NCI-H1105 treated with DMSO at 0.1 percent for 48 hours (cell line): ENCODE measurements at places on chromosomes 3 and 15.

- DNase-seq: no peak
Observed at GRCh38 chr15:73233623-73234022, 135.1 kb downstream of the HCN4 start.

- DNase-seq: no peak
Observed at GRCh38 chr3:14640157-14640562, 11.4 kb upstream of the CCDC174 start.

- DNase-seq: peak; percentile 93
Observed at GRCh38 chr3:193240850-193241706, at the start of gene PLAAT1. PLAAT1 (plus strand) TSS chr3:193241222; CDS start chr3:193255651, 14,429 bp downstream.

GRCh38 chr3:57080171-57080570, 19.7 kb downstream of the SPATA12 start:
- DNase-seq: no peak

DNA sequence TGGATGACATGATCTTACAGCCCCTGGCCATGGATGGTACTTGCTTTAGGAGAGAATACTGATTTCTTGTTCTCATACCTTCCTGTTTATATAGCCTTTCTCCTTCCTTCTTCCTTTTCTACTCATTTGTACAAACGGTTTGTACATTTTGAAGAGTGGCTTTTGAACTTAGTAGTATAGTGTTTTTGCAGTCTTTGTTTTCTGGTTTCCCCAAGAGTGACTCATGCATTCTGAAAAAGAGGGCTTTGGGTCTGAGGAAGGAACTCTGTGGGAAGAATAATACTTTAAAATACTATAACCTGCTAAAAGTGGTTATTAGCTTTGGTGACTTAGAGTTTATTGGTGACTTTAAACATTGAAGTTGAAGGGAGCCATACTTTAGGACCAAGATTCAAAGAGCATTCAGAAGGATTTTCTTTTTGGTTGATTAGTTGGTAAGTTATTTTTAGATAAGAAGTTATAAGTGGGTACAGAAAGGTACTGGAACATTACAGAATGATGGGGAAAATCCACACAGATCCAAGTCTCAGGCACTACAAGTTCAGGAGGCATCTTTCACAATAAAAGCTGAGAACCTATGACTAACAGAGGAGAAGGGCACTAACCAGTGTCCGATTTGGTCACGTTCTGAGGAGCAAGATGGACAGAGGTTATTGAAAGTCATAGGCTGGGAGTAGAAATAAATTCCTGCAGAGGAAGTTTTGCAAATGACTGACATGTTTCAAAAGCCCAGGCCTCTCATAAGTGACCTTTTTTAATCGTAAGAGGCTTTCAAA, 369.6 kb upstream of the AZI2 start:
- DNase-seq: no peak

- DNase-seq: no peak
Observed at GRCh38 chr3:9037144-9037711, 74.0 kb upstream of the RAD18 start.

DNA sequence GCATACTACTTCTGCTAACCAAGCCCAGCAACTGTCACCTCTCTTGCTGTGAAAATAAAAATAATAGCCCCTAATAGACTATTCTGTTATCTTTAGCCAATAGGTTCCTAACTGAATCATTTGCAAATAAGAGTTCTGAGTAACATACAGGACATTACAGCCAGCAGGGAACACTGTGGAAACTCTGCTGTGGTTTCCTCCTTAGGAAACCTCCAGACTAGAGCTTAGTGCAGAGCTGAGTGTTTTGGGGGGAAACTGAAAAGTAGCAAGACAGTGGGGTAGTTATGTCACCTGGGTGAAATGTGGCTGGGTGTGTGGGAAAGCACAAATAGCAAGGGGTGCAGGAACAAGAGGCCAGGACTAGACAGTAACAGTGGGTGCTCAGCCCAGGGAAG, 32.4 kb downstream of the DZIP1L start:
- DNase-seq: no peak

DNA sequence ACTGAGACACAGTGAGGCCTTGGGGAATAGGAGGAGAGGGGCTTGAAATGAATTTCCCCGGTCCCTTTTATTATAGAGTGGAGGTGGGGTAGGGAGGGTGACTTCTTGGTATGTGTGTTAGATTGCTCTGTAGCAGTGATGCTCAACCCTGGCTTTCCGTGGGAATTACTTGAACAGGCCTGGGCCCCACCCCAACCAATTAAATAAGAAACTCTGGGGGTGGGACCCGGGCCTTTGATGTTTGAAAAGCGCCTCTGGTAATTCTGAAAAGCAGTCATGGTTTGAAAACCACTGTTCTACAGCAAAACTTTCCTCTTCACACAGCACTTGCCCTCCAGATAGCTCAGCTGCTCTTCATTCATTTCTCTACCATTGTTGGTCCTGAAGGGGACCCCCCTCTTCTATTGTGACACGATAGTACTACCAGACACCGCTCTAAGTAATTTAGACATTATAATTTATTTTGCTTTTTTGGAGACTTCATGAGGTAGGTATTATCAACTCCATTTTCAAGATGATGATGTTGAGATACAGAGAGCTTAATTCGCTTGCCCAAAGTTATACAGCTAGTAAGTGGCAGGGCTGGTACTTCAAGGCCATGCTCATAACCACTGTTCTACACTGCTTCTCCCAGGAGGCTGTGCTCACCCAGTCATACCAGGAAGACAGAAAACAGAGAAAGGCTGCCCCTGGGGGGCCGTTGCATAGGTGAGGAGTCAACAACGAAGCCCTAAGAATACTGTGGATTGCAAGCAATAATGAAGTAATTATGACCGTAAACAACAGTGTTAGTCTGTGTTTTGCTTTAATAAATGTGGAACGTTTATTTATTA, 176.2 kb downstream of the PEX5L start:
- no peak for DNase-seq

GRCh38 chr3:119809249-119810017, 27.5 kb downstream of the NR1I2 start:
- no peak for DNase-seq

GRCh38 chr3:161700998-161701397, 204.4 kb downstream of the OTOL1 start:
- peak; percentile 48 for DNase-seq

DNA sequence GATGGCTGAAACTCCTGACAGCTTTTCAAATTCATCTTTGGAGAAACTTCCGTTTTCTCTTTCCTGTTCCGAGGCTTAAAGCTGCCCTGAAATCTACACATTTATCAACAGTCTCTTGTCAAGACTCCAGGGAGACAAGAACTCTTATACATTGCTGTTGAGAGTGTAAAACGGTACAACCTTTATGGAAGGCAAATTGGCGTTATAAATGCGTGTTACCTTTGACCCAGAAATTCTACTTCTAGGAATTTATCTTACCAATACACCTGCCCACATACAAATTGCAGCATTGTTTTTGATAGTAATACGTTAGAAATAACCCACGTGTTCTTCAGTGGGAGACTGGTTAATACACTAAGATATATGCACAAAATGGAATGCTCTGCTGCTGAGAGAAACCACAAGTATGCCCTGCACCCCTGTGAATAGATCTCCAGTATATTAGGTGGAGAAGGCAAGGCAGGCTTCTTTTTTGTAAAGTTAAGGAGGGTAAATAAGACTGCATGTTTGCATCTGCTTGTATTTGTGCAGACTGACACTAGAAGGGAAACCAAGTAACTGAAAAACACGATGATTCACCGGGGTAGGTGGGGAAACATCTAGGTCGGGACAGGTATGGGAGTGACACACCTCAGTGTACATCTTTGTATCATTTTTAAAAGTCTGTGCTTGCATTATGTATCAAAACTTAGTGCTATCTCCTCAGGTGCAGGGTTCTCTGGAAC, 97.5 kb downstream of the IGF1R start:
- no peak for DNase-seq

DNA sequence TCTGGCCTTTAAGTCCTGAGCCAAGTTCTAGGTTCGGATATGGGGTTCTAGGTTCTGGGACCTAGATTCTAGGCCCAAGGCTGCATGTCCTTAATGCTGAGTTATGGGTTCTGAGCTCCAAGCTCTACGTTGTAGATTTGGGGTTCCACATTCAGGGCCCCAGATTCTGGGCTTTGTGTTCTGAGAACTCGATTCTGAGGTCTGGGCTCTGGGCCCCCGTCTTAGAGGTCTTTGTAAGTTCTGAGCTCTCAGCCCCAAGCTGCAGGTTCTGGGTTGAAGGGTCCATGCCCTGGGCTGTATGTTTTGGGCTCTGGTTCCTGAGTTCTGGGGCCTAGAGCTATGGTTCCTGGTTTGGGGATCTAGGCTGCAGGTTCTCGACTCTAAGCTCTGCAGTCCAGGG, 10.0 kb upstream of the DNAJB8 start:
- DNase-seq: no peak

- no peak for DNase-seq
Observed at GRCh38 chr3:62965311-62965710, 90.1 kb upstream of the CADPS start.

- peak; percentile 40 for DNase-seq
Observed at GRCh38 chr3:88219138-88219792, 69.5 kb downstream of the C3orf38 start.

GRCh38 chr15:77361456-77361855, 58.4 kb downstream of the PEAK1 start:
- DNase-seq: no peak

GRCh38 chr3:129687586-129688125, 81.2 kb upstream of the PLXND1 start:
- DNase-seq: no peak

- peak; percentile 93 for DNase-seq
Observed at GRCh38 chr3:169286992-169287391, 376.5 kb downstream of the MECOM start.

DNA sequence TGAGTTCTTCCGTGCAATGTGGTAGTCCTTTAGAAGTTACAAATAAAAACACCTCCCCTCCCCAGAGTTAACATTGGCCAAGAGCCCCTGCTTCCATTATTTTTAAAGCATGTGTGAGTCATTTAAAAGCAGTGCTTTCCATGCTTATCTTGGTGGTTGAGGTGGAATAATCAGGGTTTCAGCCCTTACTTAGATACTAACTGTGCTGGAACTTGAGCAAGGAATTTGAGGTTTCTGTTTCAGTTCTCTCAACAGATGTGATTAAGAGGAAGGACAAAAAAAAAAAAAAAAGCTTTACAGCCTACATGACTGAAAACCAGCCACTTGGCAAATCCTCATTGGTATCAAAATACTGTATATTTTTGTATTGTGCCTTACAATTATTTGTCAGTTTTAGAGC, 64.5 kb downstream of the CGNL1 start:
- no peak for DNase-seq

DNA sequence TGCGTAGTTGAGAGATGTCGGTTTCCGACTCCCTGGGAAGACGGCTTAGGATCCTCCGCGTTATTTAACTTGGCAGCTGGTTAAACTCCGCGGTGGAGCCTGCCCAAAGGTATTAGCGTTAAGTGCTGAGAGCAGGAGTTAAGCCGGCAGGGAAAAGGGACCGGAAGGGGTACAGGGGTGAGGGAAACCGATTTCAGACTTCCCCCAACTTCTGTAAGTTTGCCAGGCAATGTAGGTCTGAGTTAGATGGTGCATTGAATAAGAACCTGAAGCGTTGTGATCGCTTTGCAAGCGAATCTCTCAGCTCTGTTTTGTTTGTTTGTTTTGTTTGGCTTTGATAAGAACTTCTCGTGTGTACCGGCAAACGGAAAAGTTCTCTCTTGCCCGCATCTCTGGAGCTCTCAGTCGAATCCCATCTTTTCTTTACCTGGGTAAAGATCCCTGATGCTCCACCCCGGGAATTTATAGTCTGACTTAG, 6.0 kb upstream of the FEZF2 start:
- peak; percentile 0 for DNase-seq

DNA sequence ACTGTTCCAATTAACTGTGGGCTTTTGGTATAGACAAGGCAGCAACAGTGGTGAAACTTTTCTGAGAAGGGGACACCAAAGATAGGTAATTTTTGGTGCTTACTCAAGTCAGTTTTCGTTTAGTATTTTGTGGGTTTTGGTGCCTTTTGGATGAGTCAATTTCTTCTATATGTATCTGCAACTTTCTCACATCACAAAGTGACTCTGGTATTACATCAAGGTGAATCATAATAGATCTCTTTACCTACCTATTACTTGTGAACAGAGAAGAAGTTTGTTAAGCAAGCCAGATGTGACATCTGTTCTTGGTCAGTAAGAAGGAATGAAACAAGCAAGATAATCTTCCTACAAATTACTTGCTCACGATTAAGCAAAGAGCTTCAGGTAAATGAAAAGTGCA, 732.4 kb upstream of the DPPA4 start:
- DNase-seq: no peak

DNA sequence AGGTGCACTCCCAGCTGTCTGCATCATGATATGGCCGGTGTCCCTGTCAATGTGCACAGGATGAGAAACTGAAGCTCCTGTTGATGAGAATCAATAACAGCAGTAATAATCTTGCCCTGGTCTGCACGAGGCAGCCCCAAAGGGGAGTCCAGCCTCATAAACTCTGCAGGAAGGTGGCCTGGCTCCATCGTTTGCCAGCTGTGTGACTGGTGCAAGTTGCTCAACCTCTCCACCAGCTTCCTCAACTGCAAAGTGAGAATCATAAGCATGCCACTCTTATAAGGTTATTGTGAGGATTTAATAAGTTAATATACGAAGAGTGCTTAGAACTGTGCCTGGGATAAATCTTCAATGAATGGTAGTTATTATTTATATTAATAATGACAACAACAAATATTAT, 203.4 kb upstream of the HES1 start:
- DNase-seq: no peak

DNA sequence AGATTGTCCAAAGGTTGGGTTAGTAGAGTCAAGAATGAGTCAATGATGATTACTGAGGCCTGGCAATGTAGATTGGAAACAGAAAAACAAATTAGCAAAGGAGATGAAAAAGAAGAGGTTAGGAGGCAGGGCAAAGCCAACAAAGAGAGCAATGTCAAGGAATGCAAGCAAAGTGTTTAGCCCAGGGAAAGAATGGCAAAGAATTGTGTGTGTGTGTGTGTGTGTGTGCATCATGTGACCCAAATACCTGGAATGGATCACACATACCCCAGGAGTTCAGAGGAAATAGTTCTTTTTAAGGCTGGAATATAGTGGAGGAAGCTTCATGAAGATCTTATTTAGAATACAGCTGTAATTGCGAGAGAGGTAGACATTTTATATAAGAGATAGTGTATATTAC, 831.7 kb upstream of the ARPP21 start:
- DNase-seq: no peak

DNA sequence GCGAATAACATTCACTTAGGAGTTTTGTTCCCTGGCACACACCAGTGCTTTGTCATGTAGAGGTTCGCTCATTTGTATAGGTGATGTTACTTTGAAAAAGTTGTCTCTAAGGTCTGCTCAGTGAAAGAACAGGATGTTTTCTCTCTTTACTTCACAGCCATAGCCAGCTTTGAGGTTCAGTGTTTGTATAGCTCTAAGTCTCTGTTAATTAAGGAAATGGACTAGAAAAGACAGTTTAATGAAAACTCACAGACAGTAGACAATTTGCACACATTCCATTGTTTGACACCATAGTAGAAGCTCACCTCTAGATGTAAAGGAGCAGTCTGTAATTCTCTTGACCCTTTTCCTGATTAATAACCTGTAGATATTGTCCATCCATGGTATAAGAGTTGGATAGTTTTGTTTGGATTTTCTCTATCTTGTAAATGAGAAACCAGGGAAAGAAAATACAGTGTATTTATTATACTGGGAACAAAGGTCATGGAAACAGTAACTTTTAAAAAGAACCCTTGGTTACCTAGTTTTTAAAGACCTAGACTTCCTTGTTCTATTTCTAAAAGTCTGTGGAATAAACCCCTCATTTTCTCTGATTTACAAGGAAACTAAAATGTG, 50.4 kb downstream of the PDE8A start:
- DNase-seq: no peak

- no peak for DNase-seq
Observed at GRCh38 chr3:128851601-128852000, 27.8 kb upstream of the ACAD9 start.

- DNase-seq: no peak
Observed at GRCh38 chr15:90063770-90064247, 38.5 kb downstream of the IDH2 start.
